ENCODE measurements at places on chromosomes 6 and 20.

GRCh38 chr6:93304505-93304904 lies 114.9 kb downstream of the EPHA7 start:
- no peak for DNase-seq

DNA sequence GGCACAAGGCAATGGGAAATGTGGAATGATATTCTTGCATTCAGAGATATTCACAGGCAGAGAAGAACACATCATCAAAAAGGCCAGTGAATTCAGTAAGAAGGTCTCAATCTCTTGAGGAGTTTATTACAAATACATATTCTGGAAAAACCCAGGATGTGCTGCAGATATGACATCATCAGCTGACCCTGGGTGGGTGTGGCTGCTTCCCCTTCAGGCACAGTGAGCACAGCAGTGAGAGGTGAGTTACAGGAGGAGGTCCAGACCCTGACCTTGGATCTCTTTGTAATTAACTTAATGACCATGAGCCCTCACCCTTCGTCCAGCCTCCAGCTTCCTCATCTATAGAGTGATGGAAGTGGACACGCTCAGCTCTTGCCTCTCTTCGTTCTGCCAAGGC lies 147.5 kb upstream of the SYNDIG1 start:
- no peak for DNase-seq

GRCh38 chr20:23132930-23133559 lies 46.9 kb upstream of the CD93 start:
- DNase-seq = no peak

DNA sequence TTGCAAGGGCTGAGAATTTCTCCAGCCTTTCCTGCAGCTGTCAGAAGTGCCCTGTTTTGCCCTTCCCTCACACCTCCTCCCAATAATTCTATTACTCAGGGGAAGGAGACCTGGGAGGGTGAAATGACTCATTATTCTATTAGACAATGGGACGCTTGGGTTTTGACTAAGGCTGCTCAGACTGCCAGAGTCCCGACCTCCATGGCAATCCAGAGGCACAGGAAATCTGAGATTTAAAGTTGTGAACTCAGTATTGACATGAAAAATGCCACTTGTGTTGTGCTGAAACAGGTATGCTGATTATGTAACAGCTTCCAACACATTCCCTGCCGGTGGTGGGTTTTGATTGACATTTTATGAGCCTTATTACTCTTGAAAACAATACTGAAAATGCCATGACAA lies 625.9 kb upstream of the FLRT3 start:
- no peak for DNase-seq

- DNase-seq = no peak
Measured at GRCh38 chr6:6277413-6277812, 43.0 kb downstream of the F13A1 start.

DNA sequence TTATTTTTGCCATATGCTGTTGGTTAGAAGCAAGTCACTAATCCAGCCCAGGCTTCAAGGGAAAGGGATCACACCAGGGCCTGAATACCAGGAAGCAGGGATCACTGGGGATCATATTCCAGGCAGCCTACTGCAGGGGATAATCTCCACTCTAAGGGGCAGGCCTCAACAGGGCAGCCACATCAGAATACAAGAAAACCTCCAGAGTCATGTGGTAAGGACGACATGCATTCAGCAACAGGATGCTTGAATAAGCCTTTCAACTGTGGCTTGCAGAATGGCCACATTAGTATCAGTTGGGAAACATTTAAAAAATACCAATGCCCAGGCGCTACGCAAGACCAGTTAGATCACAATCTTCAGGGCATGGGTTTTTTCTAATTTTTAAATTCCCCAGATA lies 109.1 kb downstream of the LY86 start:
- no peak for DNase-seq

- no peak for DNase-seq
Measured at GRCh38 chr6:41561931-41562911, 16.0 kb downstream of the FOXP4 start.

GRCh38 chr6:43088654-43089056 lies 12.5 kb downstream of the PTK7 start:
- DNase-seq = no peak

DNA sequence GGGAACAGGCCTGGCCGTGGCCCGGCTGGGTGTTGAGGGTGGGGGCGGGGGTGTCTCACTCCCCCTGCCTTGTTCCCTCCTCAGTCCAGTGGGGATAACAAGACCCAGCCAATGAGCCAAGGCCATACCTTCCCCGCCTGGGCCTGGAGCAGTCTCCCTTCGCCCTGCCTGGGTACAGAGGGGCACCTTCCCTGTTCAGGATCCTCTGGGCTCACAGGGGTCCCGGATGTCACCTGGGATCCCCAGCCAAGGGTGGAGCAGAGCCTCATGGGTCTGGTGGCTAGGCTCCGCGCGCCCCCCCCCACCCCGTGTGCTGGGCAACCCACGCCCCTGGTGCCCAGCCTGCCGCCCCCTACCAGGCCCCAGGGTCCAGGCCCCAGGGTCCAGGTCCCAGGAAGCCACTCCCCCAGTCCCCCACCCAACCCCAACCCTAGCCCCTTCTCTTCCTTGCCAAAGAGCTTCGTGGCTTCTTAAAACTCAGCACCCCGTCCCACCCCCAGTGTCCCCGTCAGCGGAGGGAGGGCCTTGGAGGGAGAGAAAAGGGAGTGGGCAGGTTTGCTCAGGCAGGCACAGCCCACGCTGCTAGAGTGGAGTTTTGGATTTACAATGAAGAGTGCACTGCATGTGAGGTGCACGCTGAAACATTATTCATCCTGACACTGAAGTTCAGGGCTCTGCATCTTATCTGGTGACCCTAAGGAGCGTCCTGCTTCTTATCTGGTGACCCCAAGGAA lies 11.8 kb downstream of the HRH3 start:
- no peak for DNase-seq

DNA sequence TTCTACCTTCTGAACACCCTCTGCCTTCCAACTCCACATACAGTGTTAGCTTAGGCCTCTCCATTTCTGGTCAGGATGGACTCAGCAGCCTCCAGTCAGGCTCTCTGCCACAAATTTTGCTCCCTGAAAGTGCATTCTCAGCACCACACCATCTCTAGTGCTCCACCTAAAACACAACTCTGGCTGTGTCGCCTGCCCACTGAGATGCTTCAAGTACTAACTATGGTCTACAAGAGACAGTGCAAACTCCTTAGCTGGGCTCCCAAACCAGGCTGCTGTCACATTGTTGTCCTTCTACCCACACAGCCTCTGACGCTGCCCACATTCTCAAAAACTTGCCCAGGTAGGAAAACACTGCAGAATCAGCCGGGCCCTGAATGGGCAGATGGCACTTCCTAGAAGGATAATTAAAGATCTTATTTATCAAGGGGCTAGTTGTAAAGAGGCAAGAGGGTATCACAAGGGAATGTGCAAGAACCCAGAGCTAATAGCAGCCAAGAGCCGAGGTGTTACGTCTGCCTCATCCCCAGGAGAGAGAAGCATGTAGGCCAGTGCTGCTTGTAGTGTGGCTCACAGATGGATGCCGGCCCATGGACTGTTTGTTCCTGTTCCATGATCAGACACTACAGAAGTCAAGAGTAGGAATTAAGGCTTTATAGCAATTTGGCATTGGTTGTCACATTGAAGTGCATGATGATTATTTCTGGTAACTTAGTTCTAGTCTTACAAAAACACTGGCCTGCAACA lies 189.7 kb downstream of the LRFN2 start:
- no peak for DNase-seq

DNA sequence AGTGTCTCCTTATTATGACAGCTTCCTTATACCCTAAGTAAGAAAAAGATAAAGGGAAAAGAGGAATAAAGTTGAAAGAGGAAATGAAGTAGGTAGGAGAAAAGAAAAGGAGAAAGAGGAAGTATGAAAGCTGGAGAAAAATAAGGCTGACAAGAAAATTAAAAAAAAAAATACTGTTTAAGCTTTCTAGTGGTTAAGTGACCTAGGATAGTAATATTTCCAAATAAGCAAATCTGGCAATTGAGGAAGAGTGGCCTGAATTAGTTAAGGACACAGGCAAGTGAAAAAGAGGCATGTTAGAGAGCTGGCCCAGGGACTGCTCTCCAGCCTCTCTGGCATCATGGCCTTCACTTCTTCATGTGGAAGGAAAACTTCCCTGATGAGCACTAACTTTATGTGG lies 76.5 kb upstream of the ADGRF1 start:
- no peak for DNase-seq

GRCh38 chr6:54206510-54206909 lies 95.3 kb downstream of the MLIP start:
- DNase-seq = no peak
